Suppressor macrophage treated with lipopolysaccharide for 4 hours (primary cell): ENCODE measurements at places on chromosomes 7 and 10.

- DNase-seq: no peak
These were observed 17.5 kb downstream of the KCNMA1 start for GRCh38 chr10:77619964-77620703.

- no peak for DNase-seq
These were observed 34.5 kb upstream of the RBM20 start for GRCh38 chr10:110609605-110610004.

DNA sequence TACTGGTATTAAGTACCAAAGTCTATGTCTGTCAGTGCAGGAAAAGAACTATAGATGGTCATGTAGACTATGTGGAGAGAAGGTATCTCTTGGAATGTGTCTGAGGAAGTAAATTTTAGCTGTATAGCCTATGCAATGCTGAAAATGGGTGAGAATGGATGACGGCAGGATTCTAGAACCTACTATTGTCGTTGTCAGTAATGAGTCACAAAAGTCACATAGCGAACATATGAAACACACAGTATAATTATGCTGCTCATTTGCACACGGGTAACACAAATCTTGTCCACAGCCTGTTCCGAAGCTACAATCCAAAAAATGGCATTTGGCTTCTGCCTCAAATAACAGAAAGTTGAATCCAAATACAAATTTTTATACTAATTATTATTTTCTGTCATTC is 33.6 kb upstream of the KMT2E start:
- no peak for DNase-seq

DNA sequence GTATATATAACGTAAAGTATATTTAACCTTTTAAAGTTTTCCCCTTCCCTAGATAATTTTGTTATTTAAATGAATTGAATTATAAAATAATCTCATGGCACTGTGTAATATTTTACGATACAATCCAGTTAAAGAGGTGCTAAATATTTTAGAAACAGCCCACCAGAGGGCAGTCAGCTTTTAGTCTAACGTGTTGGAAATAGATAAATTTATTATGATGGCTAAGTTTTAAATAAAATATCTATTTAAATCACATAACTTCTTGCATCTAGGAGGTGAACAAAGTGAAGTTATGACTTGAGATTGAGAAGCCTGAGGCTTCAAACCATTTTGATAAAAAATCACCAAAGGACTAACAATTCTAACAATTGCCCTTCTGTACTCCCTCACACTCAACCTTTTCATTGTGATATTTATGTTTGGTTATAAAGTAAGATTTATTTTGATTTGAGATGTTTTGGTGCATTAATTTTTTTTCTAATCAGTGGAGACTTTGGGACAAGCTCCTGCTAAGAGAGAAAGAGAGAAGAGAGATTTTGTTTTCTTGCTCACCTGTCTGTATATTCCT is 171.5 kb upstream of the SP4 start:
- DNase-seq: peak; percentile 58

- DNase-seq: no peak
These were observed 48.7 kb downstream of the BTRC start for GRCh38 chr10:101402711-101403110.

DNA sequence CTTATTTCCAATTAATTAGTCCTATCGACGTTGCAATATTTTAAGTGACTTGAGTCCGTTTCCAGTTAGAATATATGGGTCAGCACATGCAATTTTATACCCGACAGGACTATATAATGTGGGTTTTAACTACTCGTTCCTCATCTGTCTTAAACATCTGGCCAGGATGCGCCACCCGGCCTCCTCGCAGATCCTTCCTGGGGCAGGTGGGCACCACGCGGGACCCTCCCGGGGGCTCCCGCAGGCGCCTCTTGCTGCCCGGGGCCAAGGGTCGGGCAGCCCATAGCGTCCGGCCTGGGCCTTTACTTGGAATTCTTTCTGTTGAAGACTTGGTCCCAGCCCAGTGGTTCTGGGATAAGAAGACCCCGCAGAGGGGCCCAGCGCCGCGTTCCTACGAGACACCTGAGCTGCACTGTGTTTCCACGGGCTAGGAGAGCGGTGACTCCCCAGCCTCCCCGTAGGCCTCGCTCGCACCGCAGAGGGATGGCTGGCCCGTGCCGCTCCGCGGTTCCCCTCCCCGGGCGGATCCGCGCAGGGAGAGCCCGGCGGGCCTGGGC is 10.1 kb upstream of the MNX1 start:
- no peak for DNase-seq

- DNase-seq: peak; percentile 88
These were observed 89.2 kb downstream of the RNF216 start for GRCh38 chr7:5692112-5692844.

GRCh38 chr7:50812841-50813475 is 30.3 kb upstream of the GRB10 start:
- DNase-seq: peak; percentile 75

GRCh38 chr7:107115762-107116540 is 52.9 kb upstream of the HBP1 start:
- DNase-seq: peak; percentile 82

DNA sequence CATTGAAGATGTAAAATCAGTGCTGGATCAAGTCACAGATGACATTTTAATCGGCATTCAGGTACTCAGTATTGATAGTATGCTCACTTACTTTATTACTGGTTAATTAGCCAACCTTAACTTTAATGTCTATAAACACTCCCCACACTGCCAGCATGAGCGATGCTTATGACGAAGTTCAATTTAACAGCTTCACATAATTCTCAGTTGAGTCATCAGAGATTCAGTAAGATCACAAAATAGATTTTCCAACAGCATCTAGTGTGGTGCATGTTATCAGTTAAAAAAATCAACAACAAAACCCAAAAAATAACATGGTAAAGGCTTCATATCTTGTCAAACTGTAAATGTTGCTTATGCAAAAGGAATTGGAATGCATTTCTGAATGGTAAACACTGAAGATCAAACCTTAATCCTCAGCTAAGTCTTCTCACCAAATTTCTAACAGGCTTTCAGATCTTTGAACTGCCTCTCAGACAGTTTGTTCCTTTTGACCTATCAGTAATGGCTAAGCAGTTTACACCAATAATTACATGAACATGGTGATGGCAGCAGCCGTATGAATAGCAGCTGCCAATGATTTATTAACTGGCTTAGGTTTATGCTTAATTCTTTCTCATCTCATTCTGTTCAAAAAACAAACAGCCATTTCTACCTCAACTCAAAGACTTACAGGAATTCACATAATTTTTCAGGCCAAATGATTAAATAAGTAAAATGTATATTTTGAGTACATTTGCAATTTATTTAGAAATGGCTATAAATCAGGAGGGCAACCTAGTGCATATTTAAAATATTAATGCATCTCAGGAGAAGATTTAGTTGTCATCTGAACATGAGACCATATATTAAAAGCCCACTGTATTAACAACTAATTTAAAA is 98.5 kb downstream of the CABCOCO1 start:
- no peak for DNase-seq

- no peak for DNase-seq
These were observed 85.4 kb downstream of the PCLO start for GRCh38 chr7:83077328-83077727.

GRCh38 chr10:24483701-24484100 is 240.0 kb downstream of the ARHGAP21 start:
- no peak for DNase-seq

DNA sequence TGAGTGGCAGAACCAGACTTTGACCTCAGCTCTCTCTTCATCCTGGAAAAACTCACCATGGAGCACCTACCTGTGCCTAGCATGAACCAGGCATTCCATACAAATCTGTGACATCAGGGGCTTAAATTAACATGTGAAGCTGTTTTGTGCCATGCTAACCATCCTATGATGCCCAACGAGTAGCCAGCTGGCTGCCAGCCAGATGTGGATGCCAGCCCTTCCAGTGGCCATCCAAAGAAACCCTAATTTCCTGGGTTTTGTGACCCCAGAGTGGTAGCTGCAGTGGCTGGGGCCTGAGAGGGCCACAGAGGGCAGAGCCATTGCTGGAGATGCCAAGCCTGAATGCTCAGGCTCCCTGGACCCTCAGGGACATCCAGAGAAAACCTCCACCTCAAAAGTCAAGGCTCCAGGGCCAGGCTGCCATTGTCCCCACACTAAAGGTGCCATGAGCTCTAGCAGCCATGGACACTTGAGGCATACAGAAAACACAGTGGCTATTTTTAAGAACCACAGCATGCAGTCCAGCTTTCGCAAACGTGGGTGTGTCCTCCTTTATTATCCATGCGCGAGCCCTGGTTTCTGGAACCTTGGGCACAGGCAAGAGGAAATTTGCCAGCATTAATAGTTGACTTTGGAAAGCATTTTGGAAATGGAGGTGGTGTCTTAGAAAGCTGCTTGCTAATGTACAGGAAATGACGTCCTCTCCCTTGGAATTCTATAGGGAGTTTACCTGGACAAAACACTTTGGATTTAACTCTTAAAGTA is 6.0 kb downstream of the CPXM2 start:
- DNase-seq: no peak

- peak; percentile 85 for DNase-seq
These were observed 3.8 kb upstream of the GTF2IRD1 start for GRCh38 chr7:74449809-74450397.

- no peak for DNase-seq
These were observed 15.3 kb downstream of the TRIM24 start for GRCh38 chr7:138475377-138475776.

DNA sequence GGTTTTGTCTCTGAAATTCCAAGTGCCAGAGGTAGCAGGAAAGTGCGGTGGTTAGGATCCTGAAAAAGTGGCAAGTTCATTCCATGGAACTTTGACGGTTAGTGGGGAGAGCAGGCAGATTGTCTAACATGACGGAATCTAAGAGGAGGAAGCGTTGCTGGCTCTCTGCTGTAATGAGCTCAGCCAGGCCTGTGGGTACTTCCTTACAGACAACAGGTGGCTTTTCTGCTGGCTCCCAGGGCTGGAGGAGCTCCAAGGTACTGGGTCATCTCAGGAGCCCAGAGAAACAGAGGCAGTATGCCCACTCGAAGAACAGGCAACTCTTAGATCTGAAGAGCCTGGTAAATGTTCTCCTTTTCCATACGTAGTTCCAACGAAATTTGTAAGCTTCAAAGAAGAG is 3.1 kb upstream of the AIFM2 start:
- DNase-seq: no peak

GRCh38 chr10:93216341-93216985 is 142.8 kb downstream of the CYP26A1 start:
- no peak for DNase-seq

- DNase-seq: no peak
These were observed 636.5 kb downstream of the ZNF716 start for GRCh38 chr7:58086461-58086860.

DNA sequence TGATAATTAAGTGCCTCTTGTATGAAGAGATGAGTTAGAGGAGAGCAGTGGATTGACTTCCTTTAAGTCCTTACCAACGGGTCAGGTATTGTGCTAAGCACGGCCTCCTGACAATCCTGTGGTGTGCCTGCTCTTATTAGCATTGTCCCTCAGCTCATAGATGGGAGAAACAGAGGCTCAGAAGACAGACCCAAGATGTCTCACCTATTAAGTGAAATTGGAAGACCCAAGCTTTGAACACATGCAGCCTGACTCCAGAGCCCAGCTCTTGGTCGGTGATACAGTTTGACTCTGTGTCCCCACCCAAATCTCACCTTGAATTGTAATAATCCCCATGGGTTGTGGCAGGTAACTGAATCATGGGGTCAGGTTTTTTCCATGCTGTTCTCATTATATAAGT is 53.8 kb downstream of the CCDC3 start:
- no peak for DNase-seq

GRCh38 chr7:112199035-112199655 is 7.1 kb downstream of the DOCK4 start:
- DNase-seq: peak; percentile 71

DNA sequence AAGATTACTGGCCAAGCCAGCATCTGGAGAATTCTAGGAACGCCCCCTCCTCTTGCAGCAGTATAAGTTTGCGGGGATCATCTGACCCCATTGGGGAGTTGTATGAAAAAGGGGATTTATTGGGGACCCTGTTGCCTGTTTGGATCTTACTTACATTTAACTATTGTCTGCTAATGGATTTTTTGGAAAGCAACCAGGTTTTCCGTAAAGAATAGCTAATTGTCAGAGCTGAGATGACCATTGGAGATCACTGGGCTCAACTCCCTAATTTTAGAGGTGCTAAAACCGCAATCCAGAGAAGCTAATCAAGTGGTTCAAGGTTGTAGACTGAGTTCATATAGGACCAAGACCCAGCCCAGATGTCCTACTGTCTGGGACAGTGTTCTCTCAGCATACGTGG is 38.8 kb downstream of the HTRA1 start:
- no peak for DNase-seq

GRCh38 chr10:5543623-5544022 is 18.9 kb downstream of the CALML3 start:
- no peak for DNase-seq

- DNase-seq: no peak
These were observed 528 bp downstream of the CAMK2G start for GRCh38 chr10:73873838-73874215.

DNA sequence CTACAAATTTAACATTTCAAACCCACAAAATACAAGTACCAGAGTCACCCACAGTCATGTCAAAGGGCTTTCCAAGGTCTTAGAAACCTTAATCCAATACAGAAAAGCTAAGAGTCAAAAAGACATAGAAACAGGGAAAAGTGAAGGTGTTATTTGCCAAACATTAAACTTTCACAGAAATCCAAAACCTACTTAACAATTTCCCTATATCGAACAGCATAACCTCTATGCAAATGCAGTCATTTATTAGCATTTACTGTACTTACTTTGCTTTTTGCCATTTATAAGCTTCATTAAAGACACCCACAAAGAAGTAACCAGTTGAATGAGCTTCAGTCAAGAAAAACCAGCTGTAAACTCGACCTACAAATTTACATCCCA is 1.6 kb downstream of the PANK1 start:
- DNase-seq: no peak

DNA sequence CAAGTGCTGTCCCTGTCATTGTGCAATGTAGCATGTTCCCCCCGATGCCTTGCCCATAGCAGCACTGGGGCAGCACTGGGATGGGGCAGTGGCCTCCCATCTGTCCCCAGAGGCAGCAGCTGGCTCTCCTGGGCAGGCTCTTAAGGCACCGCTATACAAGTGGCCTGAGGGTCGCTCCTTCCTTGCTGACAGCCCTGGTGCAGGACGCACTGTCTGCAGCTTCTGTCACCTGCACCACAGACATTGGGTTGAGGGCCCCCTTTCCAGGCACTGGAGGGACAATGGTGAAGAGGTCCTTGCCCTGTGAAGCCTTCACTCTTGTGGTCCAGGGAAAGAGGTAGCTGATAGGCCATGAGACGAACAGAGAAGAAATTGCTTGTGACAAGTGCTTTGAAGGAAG is 10.6 kb downstream of the CPSF4 start:
- no peak for DNase-seq
